Stimulated activated CD4-positive, alpha-beta T cell treated with anti-CD3 and anti-CD28 coated beads, Interleukin-1b, Interleukin-23, amount 100 ng/mL, for 4 hours (primary cell): ENCODE measurements at places on chromosomes 11 and 22.

- no peak for DNase-seq
These were observed 40.8 kb upstream of the ST14 start for GRCh38 chr11:130118636-130119387.

- DNase-seq, result no peak
These were observed 9.9 kb upstream of the POLDIP3 start for GRCh38 chr22:42624551-42625106.

- no peak for DNase-seq
These were observed at the start of gene MMP8 for GRCh38 chr11:102724904-102725500. Gene MMP8, minus strand, starts transcription at chr11:102724954. Its CDS starts 99 bp downstream, at chr11:102724855.

DNA sequence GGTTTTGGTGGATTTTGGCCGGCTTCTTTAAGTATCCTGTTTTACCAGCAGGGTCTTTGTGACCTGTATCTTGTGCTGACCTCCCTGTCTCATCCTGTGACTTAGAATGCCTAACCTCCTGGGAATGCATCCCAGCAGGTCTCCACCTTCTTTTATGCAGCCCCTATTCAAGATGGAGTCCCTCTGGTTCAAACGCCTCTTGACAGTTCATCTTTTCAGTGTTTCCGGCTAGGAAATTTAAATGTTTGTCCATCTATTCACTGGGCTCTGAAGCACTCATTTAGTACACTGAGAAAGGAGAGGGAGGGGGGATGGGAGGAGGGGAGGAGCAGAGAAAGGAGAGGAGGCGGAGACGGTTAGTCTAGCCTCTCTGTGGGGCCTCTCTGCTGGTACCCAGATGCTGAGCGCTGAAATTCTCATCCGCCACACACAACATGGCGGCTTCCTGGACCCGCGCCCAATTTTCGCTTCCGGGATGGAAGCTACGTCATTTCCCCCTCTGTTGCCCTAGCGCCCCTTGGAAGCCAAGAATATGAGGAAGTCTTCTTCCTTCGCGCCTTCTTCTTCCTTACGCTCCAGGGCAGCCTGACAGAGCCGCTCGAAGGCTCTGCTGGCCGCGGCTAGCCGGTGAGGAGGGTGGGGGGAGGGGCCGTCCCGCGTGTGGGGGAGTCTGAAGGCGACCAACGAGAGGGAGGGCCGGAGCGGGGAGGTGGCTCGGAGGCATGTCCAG is 69.0 kb upstream of the SYT13 start:
- DNase-seq, result peak; percentile 89

DNA sequence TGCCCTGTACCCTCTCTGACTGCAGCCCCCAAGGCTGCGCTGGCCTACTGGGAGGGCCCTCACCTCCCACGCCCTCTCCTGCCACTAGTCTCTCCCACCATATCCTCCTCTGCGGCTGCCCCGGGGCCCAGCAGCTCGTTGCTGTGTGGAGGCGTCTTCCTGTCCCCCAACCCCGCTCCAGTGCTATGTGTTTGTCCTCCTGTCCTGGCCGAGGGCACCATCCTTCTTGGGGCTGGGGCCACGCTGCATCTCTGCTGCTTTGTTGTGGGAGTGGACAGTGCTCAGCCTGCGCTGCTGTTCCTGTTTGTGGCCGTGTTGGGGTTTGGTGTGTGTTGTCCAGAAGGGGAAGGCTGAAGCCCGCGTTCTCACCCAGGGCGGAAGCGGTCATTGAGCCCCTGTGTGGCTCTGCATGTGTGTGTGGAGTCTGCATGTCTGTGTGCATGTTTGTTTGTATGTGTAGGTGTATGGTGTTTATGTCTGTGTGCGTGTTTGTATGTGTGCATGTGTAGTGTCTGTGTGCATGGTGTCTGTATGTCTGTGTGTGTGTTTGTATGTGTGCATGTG is 15.7 kb downstream of the TPCN2 start:
- DNase-seq, result no peak

DNA sequence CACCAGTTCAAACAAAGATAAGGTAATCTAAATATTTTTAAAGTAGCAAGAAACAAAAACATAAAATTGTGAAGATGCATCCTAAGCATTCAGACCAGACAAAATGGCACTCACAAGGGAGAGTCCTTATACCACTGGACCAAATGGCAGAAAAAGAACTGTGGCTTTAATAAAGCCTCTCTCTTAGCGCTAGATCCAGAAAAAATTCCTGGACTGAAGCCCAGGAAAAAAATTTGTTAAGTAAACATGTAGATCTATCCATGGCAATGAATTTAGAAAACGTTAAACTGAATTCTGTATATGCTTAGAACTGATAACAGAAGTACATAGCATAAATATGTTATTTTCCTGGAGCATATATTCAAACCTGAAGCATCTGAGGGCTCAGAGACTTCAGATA is 11.8 kb upstream of the CD59 start:
- no peak for DNase-seq

DNA sequence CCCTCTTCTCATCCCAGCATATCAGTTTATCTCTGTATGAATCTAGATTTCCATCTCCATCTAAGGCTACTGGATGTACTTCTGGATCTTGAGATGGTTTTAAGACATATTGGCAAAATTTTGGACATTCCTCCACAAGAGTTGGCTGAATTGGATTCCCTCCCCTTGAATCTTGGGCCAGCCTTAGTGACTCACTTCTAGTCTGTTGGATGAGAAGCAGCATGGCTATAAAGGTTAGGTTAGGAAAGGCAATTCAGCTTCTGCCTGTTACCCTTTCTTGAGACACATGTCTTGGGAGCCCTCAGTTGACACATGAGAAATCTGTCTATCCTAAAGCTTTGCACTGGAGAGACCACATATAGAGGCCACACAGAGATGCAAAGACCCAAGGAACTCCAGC is 73.0 kb upstream of the PGR start:
- no peak for DNase-seq

DNA sequence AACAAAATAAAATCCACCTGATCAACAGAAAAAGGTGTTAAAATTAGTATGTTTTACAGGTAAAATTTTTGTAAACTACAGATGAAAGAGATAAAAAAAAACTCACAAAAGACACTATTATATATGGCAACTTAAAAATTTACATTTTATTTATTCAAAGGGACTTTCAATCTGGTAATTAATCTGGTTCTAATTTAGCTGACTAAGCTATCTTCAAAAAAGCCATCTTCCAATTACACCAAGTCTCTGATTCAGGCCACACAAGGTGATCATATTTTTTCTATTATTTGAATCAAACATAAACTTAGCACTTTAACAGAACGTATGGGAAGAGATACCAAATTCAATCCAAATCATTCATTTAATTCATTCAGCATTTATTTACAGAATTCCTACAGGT is 7.6 kb downstream of the MRE11 start:
- no peak for DNase-seq

GRCh38 chr11:107157809-107158187 is 139.5 kb upstream of the GUCY1A2 start:
- DNase-seq, result no peak

DNA sequence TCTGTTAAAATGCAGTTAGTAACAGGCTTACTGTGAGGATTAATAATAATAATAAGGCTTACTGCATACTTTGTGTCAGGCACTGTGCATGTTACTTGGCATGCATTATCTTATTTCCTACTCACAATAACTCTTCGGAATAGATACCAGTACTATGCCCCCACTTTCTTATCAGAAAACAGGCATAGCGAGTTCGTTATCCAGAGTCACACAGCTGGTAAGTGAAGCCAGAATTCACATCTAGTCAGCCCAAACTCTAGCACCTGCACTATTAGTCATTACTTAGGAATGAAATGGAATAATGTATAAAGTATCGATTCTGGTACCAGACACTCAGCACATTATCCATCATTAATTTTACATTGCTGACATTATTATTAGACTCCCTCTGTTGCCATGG is 155.7 kb upstream of the BLID start:
- DNase-seq, result no peak

- no peak for DNase-seq
These were observed 83.4 kb upstream of the MYO18B start for GRCh38 chr22:25658633-25659032.

GRCh38 chr11:66969584-66970225 is 5.4 kb upstream of the C11orf86 start:
- no peak for DNase-seq

- no peak for DNase-seq
These were observed 6.5 kb downstream of the PTDSS2 start for GRCh38 chr11:456533-456932.

- DNase-seq, result no peak
These were observed 5.8 kb upstream of the MS4A14 start for GRCh38 chr11:60390419-60390818.

- no peak for DNase-seq
These were observed 200.5 kb downstream of the DDX10 start for GRCh38 chr11:108865406-108865805.

DNA sequence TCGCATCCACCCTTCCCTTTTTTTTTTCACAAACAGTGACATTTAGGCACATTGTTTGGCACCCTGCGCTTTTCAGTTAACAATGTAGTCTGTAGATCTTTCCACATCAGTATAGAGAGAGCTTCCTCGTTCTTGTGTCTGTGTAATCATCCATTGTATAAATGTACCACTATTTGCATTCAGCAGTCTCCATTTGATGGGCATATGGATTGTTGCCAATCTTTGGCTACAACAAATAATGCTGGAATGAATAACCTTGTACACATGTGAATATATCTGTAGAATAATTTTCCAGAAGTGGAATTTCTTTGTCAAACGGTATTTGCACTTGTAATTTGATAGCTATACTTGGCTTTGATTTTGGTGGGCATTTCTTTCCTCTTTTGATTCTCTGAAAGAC is 17.1 kb downstream of the MPEG1 start:
- DNase-seq, result no peak

GRCh38 chr22:24140357-24140756 is 40.9 kb upstream of the SUSD2 start:
- no peak for DNase-seq

- DNase-seq, result no peak
These were observed 3.0 kb downstream of the PKP3 start for GRCh38 chr11:396948-397548.

DNA sequence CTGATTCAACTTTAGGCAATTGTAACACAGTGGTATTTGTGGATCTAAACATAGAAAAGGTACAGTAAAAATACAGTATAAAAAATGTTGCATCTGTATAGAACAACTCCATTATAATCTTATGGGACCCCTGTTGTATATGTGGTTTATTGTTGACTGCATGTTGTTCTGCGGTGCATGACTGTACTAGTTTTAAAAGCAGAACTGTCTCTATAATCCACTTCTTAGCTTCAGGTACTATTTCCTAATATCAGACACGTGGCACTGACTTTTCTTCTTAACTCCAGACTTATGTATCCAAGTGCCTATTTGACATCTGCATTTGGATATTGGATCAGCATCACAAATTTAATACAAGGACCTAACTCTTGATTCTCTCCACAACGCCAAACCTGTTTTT is 41.1 kb downstream of the PACS1 start:
- no peak for DNase-seq

DNA sequence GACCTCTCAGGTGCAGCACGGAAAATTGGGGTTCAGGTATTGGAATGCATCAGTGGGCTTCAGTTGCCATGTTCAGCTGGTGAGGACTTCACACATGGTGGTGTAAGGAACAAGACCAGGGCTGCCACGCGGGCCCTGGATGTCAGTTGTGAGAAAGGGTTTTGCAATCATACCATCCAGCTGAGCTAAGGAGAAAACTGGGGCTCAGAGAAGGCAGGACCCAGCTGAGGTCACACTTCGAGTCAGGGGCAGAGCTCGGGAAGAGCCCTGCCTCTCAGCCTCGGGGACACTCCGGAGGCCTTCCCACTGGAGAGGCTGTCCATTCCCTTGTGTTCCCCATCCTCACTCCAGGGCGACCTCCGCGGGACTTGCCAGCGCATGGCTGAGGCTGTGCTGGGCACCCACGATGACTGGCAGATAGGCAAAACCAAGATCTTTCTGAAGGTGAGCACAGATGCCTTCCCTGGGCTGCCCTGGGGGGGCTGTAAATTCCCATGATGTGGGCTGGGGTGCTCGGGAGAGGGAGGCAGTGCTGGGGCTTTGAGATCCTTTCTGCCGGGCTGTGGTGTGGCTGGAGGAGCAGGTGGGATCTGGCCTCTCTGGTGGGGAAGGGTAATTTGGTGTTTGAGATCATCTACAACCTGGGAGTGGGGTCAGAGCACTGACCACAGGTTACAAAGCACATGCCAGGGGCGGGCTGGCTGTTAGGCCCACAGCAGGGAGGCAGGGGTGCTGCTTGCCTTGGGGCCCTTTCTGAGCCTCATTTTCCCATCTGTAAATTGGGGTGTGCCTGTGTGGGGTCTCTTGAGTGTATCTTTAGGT is 47.2 kb downstream of the MYO7A start:
- no peak for DNase-seq

- no peak for DNase-seq
These were observed 18.4 kb downstream of the PSMD13 start for GRCh38 chr11:255176-255575.

- DNase-seq, result no peak
These were observed 72.9 kb downstream of the CTTN start for GRCh38 chr11:70471254-70471653.

DNA sequence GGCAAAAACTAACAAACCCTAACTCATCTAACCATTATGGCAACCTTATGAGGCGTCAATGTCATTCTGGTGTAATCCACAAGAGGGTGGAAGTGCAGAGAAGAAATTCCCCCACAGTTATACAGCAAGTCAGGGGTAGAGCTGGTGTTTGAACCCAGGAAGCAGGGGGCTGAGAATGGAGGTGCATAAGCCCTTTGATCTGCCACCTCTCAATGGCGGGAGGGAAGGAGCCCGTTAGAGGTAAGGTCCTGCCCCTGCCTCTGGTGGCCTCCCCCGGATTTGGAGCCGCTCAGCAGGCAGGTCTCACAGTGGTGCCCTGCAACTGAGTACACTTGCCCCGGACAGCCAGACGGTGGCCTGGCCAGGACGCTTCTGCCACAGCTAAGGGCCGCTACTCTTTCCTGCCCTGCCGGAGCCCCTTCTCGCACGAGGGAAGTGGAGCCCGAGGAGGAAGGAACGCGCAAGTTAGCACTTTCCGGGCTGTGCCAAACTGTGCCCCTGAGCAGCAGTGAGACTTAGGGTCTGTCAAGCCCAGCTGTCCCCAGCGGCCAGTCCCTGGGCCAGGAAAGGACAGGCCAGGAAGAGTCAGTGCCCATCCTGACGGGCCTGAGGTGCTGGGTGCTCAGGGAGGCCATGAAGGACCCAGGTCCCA is 1.1 kb downstream of the FXYD2 start:
- peak; percentile 28 for DNase-seq

DNA sequence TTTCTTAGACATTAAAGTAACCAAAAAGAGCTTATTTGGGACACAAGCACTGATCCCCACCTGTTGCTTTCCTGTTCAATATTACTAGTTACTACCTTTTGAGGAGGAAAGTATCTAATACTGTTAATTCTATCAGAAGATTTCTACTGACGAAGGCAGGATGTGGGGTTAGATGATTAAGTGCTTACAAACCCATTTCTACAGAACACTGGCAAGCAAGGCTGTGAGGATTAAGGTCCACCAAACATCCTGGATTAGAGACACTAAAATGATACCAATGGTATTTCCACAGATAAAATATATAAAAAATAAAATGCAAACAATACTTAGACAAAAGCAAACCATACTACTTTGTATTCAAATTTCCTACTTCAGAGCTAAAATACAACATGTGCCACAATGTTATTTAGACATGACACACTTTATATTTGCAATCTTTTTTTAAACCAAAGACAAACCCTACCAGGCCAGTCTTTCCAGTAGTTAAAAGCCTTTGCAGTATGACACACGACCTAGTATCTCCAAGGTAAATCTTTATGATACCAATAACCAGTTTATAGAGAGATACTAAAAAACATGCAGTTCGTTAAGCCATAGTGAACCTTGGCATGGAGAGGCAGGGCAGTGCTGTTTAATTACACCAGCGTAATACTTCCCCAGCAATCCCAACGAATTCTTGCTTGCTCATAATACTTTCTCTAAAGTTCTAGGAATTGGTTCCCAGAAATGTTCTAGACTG is 71.2 kb upstream of the TP53AIP1 start:
- no peak for DNase-seq
